Activated gamma-delta T cell (primary cell): ENCODE measurements at places on chromosomes 12 and 14.

DNA sequence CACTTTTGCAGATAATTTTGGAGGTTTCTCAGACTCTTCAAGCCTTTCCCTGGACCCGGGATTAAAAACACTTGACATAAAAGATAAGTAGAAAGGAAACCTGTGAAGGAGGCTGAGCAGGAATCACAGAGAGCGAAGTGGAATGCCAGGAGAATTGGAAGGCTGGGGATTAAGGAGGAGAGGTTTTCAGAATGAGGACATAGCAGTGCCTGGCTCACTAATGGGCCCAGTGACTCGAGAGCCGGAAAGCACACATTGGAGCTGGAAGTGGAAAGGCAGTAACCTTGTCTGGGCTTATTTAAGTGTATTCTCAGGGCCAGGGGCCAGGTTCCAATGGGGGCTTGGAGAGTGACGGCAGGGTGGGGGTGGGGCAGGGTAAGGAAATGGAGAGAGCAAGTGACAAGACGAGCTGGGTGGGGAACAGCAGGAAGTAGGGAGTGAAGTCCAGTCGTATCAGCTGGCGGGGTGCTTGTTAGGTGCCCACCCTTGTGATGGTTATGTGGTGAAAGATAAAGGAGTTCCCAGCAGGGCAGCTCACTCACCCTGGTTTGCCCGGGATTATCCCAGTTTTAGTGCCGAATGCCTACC is 13.1 kb downstream of the EVL start:
- DNase-seq: no peak

GRCh38 chr14:51095854-51096823 is 1.2 kb upstream of the TRIM9 start:
- DNase-seq: no peak

DNA sequence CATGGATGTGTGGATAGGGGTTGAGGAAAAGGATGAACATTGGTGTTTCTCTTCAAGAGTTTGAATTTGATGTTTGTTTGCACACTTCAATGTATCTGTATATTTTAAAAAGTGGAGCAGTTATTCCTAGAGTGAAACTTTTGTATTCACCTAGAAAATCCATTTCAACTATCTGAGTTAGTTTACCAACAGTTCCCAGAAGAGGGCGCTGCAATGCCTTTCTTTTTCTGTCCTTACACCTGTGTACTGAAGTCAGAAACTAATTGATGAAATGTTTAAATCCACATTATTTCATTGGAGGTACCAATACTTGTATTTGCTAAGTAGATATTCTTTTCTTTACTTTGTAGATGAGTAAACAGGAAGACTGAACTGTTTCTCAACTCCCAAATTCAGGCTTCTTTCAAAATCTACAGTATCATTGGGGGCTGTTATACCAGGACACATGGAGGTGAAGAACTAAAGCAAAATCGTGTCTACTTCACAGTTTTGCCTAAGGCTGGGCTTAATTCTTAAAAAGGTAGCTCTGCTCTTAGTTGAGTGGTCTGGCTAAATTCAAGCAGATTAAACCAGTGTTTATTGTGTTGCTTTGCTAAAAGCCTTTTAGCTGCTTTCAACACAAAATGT is 26.6 kb upstream of the KLRB1 start:
- DNase-seq: no peak

DNA sequence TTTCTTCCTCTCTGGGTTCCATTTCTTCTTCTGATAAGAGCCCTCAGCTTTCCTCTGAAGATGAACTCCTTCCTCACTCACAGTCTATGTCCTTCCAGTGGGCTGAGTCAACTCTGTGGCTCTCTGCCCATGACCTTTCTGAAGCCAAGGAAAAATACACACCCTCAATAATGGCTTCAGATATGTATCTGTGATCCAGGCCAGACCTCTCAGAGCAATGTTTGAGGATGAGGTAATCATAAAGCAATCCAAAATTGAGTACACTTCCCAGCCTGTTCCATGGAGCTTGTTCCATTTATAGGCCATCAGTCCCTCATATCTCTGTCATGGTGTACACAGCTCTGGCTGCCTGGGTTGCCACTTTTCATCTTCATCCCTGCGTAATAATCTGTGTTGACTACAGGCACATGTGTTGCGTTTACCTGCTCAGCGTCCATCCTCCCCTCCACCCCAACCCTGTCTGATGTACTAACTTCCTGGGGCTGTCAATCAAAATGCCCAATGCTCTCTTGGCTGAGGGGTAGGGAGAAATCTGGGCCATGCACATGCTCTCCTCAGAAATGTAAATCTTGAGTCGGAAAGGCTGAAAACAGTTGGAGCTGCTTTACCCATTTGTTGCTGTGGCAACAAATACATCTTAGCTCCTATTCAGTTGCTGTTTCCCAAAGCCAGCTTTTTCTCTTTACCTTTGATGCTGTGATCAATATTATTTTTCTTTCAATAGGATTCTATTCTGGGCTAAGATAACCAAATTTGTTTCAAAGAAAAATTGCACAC is 377.8 kb upstream of the TMEM132C start:
- no peak for DNase-seq

GRCh38 chr14:103155010-103155409 is 31.7 kb downstream of the TNFAIP2 start:
- DNase-seq: no peak

DNA sequence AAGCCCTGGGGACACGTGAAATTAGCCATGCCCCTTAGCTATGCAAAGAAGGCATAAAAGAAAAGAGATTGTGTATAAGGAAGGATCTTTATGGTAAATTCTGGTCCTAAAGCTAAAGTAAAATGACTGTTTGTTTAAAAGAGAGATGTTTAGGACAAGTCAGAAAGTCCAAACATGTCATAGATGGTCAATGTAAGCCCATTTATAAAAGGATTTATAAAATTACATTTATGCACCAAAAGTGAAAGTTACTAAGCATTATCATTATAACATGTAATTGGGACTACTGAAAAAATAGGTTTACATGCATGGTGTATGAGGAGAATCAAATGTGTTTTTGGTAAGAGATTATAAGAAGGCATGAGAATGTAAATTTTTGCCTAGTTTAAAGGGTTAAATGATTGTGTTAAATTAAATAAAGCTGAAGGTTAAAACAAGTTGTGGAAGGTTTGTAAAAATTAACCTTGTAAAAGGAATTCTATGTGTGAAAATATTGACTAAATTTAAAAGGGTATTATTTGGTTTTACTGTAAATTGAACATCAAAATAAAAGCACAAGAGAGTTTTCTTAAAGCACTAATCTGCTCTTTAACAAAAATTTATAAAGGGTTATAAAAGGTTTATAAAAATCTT is 50.4 kb upstream of the TSPAN8 start:
- no peak for DNase-seq

DNA sequence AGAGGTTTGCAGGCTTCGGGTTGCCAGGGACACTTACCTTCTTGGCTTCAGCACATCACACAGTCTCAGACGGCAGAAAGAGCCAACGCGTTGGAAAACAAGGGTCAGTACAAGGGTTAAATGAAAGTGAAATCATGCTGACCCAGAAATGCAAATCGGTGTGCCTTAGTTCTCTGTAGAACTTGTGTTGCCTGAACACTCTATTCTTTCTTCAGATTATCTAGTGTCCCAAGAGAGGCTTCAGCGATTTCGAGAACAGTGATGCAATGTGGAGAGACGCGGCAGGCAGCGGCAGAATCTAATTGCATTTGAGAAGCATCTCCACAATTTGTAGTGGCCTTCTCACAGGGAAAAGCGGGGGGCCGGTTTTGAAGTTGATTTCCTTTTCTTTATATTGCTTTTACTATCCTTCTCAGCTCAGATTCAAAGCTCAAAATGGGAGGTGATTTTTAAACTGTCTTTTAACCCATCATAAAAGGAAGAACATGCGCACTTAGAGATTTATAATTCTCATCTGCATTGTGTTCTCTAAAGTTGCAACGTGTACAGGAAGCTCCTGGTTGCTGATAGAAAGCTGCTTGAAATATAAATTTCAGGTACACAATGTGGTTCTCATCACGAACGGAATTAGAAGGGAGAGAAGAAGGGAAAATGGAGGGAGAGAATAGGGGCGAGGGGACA is 67.8 kb upstream of the EGLN3 start:
- no peak for DNase-seq

DNA sequence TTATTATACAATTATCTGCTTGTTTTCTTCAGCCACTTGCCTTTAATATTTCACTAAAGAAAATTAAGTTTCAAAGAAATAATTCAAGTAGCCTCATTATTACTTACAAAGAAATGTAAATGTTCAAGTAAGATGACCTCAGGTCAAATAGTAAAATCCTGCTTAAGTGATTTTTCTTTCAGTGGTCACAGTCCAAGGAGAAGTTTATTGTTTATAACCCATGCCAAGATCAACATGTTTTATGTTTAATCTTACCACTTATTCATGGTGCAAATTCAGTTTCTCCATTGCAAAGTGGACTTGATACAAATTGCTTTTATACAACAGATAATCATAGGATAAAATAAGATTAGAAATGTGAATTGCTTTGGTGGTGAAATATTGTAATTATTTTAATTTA is 370.2 kb upstream of the FLRT2 start:
- DNase-seq: no peak

DNA sequence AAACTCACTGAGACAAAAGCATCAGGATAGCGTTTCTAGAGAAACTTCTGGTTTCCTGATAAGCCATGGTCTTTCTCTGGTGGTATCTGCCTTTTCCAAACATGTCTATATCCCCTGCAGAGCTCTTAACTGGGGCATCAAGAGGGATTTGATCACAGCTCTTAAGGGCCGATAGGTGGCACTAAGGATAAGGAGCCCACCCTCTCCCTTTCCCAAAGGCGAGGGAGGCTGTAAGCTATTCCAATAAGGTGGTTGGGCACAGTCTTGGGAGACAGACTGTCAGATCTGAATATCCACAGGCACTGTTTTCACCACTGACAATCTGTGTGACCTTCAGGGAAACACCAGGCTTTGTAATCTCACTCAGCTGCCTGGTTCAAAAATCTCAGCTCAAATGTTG is 206.0 kb downstream of the ADGRD1 start:
- DNase-seq: no peak

DNA sequence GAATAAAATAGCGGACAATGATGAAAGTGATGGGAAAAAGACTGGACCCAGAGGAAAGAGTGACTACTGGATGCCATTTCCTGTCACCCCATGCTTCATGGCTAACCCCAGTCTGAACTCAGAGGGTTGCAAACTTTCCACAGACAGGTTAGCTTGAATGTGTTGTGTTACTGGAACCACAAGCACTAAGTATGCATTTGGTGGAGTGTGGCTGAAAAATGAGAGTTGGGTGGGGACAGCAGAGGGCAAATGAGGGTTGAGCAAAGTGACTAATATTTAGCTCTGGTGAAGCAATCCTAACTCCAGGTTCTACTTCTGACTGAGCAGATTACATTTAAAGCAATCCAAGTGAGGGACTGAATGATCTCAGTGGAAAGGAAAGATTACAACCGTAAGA is 1.6 kb downstream of the SLC16A7 start:
- no peak for DNase-seq

DNA sequence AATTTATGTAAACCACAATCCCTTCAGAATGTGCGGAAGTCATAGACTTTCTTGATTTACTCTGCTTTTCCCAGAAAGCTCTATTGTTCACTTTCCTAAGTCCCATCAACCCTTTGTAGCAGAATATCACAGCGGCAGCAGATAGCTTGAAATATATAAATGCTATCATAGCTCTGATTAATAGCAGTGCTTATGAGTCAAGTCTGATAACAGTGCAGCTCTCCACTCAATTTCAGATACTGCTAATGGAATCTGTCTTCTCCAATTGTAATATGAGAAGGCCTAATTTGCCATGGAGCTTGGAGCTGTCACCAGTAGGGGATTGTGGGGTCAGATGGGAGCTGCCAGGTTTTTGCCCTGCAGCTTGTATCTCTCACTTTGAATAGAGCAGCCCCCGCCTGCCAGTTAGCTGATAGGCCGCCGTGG is 10.9 kb downstream of the TMEM260 start:
- no peak for DNase-seq

DNA sequence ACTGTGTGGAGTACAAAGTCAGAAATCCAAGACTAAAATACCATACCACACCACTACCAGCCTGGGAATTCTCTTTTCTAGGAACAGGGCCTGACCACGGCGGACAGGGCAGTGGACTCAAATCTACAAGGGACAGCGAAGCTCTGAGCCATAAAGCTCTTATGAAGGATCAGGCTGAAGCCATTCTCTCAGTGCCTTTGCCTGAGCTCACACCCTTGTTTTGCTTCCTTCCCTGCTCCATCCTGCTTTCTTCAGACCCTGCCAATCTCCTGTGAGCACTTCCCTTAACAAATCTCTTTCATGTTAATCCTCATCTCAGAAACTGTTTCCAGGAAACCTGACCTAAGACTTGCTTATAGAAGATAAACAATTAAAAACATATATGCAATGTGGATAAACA is 398.5 kb downstream of the MDGA2 start:
- no peak for DNase-seq

GRCh38 chr12:116919706-116920485 is 9.1 kb downstream of the FBXW8 start:
- DNase-seq: no peak

- no peak for DNase-seq
These were observed 109.5 kb downstream of the DIP2B start for GRCh38 chr12:50614167-50614759.

DNA sequence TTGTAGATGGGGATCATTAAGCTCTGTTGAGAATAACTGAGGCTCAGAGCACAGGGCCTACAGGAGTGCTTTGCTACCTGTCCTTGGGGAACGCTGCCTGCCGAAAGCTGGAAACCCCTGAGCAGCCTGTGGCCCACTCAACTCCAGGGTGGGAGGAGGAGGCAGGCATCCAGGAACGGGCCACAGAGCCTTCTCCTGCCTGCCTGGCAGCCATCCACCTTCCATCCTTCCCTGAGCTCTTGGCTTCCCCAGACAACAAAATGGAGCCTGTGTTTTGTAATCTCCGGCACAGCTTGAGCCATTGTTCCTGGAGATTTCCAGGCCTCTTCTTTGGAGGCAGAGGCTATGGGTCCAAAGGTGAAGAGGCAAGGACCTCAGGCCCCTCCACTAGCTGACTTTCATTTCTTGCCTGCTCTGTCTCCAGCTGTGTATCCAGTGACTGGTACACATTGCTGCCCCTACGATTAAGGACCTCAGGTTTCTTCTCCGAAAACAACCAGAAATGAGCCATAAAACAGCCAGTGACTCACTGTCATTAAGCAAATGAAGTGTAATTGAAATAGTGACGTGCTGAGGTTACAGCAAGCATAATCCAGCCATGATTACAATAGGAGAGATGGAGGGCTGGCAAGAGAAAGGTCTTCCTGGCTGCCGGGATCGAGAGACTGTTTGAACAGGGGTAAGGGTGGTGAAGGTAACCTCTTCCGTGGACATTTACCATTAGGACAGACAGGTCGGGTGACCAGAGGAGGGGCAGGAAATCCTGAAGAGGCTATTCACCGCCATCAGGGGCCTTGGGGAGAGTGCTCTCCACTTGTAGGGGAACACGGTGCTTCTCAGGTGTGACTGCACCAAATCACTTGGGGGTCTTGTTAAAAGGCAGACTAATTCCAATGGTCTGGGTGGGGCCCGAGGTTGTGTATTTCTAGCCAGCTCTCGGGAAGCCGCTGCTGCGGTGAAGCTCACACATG is 56.3 kb upstream of the KCNA5 start:
- DNase-seq: no peak
